ENCODE measurements at places on chromosomes 12 and 14.

DNA sequence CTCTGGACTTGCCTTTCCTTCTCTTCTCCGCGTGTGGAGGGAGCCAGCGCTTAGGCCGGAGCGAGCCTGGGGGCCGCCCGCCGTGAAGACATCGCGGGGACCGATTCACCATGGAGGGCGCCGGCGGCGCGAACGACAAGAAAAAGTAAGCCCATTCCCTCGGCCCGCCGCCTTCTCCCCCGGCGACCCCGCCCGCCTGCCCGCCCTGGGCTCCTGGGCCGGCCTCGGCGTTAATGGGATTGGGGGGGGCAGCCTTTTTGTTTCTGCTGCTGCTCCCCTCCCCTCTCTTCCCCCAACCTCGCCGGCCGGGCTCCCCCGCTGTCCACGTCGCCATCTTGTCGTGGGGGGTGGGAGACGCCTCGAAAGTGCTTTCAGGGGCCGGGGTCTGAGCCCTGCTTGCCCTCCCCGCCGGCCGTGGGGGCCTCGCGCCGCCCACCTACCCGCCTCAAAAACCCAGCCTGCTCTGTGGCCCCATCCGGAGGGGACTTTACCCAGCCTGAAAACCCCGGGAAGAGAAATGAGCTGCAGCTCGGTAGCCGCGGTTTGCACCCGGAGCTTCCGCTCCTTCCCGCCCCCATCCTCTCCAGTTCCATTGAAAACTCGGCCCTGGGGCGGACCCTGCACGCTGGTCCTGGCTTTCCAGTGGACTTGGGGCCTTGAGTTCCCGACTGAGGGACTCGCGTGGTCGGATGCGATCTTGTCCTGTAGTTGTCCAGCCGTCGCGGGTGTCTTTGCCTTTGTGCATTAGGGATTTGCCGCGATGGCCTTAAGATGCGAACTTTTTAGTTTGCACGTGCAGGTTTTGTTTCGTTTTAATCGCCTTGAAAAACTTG is 598 bp downstream of the HIF1A start:
- DNase-seq, result peak; percentile 82

DNA sequence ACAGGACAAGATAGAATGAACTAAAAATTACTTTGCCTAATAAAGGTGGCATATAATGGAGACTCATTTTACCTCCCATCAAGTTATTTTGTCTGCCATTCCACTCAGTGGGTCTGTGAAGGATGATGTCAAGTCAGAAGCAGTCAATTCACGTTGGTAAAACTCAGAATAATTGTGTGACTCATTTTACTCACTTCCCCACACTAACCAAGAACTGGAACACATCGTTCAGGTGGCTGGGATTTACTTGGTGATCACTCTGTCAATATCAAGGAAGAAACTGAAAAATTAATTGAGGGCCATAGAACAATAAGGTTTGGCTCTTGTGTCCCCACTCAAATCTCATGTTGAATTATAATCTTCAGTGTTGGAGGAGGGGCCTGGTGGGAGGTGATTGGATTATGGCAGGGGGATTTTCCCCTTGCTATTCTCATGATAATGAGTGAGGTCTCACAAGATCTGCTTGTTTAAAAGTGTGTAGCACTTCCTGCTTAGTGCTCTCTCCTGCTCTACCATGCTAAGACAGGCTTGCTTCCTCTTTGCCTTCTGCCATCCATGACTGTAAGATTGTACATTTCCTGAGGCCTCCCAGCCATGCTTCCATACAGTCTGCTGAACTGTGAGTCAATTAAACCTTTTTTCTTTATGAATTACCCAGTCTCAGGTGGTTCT is 35.7 kb upstream of the GTF2A1 start:
- no peak for DNase-seq

DNA sequence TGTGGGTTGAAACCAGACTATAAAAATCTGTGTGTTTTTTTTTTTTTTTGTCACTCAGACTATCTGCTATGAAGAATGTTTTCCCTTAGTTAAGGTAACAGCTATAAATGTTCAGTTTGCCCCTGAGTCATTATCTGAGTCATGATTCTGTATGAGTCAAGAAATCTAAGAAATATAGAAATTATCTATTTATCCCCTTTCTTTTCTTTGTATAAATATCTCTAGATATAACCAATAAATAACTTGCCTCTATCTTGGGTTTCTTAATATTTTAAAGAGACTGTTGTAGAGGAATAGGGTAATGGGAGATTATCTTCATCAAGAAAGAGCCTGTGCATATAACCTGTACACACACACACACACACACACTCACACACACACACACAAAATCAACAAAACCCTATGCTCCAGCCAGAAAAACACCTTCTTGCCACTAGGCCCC is 161.7 kb upstream of the EEA1 start:
- no peak for DNase-seq

DNA sequence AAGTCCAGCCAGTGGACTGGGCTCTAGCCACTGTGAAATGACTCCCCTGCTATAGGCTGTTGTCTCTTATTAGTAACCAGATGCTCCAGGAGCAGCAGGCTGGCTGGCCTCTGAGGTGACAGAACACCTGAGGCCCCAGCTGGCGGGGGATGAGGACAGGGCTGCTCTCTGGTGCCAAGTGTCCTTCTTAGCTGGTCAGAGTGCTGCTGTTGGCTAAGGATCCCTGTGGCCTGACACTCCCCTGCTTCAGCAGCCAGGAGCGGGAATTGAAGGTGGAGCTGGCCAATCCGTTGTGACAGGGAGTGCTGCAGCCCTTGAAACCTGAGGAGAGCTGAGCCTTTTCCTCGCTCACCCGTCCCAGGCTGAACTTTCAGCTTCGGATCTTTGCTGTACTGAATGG is 30.7 kb downstream of the TMEM229B start:
- DNase-seq, result peak; percentile 56

- no peak for DNase-seq
Measured at GRCh38 chr12:113766131-113766878, 199.8 kb downstream of the RBM19 start.

DNA sequence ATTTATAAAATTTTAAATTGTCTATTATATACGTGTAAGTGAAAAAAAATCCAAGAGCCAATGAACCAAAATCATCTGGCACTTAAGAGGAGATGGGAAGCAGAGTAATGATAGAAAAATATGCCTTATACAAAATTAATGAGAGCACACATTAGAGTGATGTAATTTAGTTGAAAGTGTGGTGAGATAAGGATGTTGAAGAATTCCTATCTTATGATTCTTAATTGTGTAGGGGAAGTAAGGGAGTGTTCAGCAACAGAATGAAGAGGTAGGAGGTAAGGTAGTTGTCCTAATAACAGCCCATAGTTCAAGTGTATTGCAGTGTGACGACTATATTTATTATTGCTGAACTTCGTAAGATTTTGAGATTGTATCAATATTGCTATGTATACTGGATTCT is 843.4 kb upstream of the FLRT2 start:
- no peak for DNase-seq

- DNase-seq, result no peak
Measured at GRCh38 chr14:100881211-100882025, 22.1 kb downstream of the RTL1 start.

GRCh38 chr14:102345232-102345631 is 17.5 kb downstream of the CINP start:
- DNase-seq, result no peak

- DNase-seq, result peak; percentile 85
Measured at GRCh38 chr12:78209846-78210505, 379.3 kb downstream of the NAV3 start.

DNA sequence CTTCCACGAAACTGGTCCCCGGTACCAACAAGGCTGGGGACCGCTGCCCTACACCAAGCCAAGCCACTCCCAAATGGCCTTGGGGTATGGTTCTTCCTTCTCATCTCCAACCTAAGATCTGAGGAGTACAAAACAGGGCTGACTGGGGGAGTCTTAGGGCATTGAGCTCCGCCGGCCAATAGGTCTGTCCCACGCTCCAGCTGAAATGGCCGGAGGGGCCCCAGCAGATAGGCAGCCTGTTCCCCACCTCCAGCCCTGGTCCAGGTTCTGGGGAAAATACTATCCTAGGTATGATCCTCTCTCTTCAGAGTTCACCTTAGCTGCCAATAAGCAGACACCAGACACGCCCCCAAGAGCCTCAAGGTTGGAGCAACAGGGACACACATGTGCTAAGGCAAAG is 90.2 kb downstream of the ACTN1 start:
- no peak for DNase-seq

DNA sequence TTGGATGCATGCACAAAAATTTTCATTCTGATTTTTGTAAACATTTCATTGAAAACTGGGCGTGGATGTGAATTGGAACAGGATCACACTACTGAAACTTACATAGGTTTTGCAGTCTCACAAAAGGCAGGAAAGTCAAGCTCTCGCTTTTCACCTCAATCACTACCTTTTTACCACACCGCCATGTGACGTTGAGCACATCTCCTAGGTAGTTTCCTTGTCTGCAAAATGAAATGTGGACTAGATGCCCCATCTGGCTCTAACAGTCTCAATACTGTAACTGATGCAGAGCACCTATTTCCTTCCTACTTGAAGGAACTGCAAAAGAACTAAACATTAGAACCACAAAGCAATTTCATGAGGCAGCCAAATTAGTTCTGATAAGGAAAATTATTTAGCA is 4.4 kb upstream of the YY1 start:
- no peak for DNase-seq

GRCh38 chr12:47307680-47308399 is 228.1 kb upstream of the AMIGO2 start:
- DNase-seq, result peak; percentile 11

- DNase-seq, result peak; percentile 37
Measured at GRCh38 chr12:20507056-20507455, 138.7 kb downstream of the PDE3A start.

GRCh38 chr12:52523824-52524223 is 3.6 kb upstream of the KRT5 start:
- no peak for DNase-seq

- no peak for DNase-seq
Measured at GRCh38 chr12:105561546-105562198, 231.2 kb downstream of the C12orf75 start.

- DNase-seq, result no peak
Measured at GRCh38 chr12:59660921-59661597, 65.2 kb downstream of the SLC16A7 start.

GRCh38 chr14:32623300-32624093 is 294.4 kb downstream of the AKAP6 start:
- DNase-seq, result no peak

DNA sequence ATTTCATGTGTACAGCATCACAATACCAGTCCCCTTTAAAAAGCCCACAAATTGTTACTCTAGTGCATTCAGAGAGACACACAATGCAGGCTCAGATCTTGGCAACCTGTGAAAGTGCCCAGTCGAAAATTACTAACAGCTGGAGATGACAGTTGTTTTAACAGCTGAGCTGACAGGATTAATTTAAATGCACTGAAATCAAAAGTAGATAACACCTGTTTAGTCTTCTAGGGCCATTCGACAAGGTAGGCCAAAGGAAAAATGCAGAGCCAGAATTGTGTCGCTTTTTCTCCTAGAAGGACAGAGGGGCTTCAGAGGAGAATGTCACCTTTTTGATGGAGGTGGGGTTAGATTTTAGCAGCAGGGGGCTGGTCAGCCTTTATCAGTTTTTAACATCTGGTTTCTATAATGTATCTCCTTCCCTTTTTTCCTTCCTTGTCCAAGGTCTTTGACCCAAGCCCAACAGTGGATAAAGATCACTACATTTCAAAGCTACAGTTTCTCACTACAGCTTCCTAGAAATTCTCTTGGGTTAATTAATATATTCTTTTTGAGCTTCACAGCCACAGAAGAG is 139.1 kb downstream of the SOX5 start:
- peak; percentile 48 for DNase-seq

GRCh38 chr12:49019443-49020324 is 1.1 kb upstream of the PRKAG1 start:
- peak; percentile 24 for DNase-seq

- DNase-seq, result no peak
Measured at GRCh38 chr14:93731753-93732152, 56.5 kb downstream of the PRIMA1 start.

DNA sequence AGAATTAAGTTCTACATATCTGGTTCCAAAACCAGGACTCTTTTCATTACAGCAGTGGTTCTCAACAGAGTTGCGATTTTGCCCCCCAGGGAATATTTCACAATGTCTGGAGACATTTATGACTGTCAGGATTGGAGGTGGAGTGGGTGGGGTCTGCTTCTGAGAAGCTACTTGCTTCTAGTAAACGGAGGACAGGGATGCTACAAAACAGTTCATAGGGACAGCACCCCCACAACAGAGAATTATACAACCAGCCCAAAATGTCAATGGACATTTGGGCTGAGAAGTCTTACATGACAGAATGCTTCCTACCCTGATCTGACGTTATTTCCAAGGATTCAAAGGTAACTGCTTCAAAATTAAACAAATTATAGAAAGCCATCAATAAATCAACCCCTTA is 739 bp upstream of the SPATA7 start:
- DNase-seq, result no peak

- no peak for DNase-seq
Measured at GRCh38 chr12:6871052-6871957, 1.8 kb downstream of the SPSB2 start.

GRCh38 chr12:12425001-12425400 is 68.1 kb downstream of the BORCS5 start:
- no peak for DNase-seq

GRCh38 chr12:50546441-50547318 is 41.9 kb downstream of the DIP2B start:
- DNase-seq, result no peak

DNA sequence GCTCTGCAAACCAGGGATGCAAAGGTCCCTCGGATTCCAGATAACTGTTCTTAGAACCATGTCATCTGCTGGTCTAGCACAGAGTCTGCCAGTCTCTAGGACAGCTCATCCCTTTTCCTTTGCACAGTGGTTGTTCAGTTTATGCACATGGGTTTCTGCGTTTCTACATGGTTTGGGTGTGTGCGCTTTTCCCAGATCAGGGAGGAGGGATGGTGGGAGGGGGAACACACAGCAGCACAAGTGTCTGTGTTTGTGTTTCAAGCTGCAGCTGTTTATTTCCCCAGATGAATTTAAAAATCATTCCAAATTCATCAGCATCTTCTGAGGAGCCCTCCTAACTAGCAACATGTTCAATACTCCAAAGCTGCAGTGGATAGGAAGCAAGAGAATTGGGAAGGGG is 45.4 kb downstream of the ANO2 start:
- DNase-seq, result no peak

GRCh38 chr14:52348776-52349175 is 34.7 kb downstream of the PTGER2 start:
- DNase-seq, result no peak

DNA sequence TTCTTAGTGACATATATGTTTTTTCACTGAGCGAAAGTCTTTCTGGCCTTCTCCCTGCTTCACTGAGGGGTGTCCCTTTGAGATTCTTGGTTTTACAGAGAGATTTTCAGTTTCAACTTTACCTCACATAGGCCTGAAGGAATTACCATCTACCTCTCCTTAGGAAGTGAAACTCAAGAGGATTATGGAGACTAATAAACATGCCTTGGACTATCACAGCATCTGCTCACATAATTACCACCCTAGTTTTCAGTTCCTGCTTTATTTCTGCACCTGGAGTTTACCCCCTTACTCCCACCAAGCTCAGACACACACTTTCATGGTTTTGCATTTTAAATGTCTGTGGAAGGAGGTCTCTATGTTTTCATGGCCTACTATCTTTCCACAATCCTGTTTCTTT is 118.3 kb upstream of the SCAF11 start:
- DNase-seq, result no peak

GRCh38 chr12:13719986-13720385 is 261.4 kb downstream of the GRIN2B start:
- DNase-seq, result no peak

GRCh38 chr12:44709166-44709565 is 166.9 kb downstream of the NELL2 start:
- no peak for DNase-seq

Measured in tongue (tissue), 3 donors.